ENCODE measurements at places on chromosomes 5 and 9.

DNA sequence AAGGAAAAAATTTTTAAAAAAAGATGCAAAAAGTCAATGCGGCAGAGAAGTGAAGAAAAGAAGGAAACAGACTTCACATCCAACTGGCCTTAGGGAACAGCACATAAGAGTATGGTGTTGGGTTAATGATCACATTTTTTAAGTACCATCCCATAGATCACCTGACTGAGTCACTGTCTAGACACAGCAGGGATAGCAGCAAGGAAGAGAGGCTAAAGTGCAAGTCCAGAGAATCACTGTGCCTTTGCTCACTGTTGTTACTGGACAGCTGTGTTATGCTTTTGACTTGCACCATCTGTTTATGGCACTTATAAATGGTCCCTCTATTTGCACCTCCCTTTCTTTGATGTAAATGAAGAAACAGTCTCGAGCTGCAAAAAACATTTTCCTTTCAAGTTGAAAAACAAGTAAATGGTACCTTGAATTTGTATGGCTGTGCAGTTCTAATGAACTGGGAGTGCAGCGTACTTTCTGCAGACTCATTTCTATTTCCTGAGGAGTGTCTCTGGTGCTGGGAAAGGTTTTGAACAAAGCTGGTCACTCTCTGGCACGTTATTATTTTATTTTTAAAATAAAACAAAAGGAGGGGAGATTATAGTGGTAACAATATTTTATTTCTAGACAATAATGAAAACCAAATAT, 84.2 kb downstream of the TRPM6 start:
- DNase-seq, result no peak

- no peak for DNase-seq
Measured at GRCh38 chr5:132686193-132686592, 12.4 kb downstream of the IL4 start.

DNA sequence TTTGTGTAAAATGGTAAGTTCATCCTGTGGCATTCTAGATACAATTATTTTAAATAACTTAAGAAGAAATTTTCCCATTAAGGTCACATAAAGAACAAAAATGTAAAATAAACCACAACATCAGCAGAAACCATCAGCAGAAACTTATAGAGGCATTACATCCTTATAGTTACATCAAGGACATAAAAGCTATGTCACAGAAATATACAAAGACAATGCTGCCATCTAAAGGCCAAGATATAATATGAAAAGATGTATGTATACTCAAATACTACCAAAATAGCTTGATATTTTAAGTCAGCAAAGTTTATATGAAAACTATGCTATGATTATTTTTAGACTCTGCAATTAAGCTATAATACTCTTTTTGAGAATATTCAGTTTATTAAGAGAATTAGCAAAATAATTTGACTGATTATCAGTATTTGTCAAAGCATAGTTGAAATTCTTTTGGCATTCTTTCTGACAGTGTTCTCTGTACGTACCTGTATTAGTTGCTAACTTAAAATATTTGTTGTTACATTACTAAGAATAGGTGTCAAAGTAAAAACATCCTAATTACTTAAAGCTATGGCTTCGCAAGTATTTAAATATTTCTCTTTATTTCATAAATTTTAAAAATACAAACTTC, 36.2 kb downstream of the FBXL17 start:
- no peak for DNase-seq

- DNase-seq, result peak; percentile 0
Measured at GRCh38 chr9:93665128-93665636, 88.8 kb downstream of the PHF2 start.

DNA sequence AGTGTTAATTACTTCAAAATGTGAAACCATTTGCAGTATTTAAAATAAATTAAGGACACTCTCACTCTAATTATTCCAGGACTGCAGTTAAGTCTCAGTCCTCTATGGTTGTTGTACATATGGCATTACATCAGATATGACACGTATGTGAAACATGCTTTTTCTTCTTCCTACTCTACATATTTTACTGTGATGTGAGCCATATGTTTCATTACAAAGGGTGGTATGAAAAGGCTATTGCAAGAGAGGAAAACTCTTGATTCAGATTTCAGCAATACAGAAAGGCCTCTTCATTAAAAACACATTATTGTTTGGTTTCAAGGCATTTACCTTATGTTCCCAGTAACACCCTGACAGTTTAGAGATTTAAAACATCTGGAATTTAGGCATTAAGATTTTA, 964.5 kb upstream of the DMAC1 start:
- no peak for DNase-seq

GRCh38 chr9:117672369-117672768, 31.8 kb upstream of the TLR4 start:
- no peak for DNase-seq

DNA sequence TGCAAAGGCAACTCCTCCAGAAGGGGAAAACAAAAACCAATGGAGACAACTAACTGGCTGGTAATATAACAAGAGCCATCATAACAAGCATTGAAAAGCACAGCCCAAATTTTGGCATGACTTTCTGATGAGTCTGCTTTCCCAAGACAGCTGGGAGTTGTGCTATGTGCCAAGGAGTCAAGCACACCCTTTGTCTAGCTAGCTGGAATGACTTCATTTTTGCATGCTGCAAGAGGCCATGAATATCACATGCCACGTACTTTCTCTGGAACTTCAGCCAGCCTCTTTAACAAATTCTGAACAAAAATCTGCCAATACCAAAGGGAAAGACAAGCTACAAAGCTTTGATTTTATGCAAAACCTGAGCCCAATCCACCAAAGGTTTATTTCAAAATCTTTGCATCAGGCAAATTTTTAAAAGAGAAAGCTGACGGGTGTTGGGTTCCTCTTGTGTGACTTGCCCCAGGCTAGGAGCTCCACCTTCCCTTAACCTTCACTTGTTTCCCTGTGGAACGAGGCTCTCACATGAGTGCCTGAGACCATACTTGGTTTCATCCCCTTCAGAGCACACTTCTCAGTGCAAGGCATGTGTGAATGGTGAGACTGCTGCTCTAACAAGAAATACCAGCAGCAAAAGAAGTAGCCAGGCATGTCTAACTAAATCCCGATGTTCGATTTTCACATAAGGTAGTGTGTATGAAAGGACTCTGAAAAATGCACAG, 47.3 kb downstream of the S1PR3 start:
- DNase-seq, result no peak

DNA sequence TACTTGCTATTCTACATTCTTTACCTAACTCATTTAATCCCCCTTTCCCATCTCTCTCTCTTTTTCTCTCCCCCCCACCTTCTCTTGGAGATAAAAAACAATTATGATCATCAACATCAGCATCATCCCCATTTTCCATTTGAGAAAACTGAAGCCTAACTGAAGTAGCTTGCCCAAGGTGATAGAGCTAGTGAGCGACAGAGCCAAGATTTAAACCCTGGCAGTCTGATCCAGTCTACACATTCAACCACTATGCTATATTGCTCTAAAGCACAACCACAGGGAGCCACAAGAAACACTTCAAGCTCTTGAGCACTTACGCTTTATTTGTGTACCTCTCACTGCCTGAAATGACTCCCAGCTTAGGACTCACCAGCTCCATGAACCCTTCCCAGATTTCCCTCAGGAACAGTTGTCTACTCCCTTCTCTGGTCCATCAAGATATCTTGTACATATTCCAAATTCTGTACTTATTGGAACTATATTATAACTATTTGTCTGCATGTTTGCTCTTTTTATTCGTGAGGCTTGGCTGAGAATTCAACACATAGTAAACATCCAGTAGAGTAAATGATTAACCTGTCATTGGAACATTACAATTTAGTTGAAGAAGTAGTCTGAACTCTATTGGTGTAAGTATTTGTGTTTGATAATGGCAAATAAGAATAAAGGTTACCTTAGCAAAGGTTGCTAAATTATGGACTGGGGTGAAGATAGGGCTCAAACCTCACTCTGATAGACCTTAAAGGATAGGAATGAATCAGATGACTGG, 164.8 kb downstream of the EFNA5 start:
- DNase-seq, result no peak

DNA sequence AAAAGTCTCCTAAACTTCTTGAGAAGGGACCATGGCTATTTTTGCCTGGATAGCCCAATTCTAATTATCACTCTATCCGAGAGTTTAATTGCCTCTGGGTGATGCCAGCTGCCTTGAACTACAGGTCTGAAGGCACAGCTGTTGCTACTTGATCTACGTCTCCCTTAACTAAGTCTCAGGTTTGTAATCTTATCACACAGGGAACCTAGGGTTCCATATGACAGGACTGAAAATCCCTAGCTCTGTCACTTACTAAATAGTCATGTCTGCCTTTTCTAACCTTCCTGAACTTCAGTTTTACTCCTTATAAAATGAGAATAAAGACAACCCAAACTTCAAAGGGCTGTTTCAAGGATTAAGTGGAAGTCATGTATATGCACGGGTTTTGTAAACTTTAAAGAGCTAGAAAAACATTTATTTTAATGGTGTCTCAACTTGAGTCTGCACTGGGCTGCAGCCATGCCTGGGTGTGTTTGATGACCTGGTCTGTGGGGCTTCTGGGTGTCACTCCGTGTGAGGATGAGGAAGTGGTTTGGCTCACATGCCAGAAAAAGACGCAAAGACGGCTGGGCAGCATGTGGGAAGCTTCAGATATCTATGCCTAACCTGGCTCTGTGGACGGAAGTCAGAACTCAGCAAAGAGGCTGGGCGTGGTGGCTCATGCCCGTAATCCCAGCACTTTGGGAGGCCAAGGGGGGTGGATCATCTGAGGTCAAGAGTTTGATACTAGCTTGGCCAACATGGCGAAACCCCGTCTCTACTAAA, 129.3 kb upstream of the SLC44A1 start:
- peak; percentile 54 for DNase-seq

DNA sequence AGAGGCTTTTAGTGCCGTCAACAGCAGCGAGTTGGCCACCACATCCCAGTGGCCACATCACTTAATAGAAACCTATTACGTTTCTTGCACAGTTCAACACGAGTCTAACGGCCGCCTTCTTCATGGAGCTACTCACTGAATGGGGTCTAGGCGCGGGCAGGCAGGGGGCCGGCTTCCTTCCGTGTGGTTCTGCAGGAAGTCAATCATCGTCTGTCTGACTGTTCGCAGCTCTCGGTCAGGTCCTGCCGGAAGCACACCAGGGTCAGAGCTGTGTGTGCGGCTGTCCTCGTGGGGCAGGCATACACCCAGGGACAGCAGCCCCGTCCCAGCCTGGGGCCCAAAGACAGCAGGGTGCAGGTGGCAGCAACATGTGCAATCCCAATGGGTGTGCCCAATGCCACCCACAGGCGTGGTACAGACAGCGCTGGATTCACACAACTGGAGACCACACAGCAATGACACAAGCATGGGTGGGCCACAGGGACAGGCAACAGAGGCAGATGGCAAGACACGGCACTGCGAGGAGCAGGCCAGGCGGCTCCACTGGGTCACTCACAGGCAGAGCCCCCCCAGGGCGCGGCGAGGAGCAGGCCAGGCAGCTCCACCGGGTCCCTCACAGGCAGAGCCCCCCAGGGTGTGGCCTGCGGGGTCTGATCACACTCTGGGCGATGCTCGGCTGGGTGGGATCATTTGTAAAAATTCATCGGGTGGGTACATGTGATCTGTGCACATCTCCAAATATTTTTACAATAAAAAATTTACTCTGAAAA, 19.1 kb upstream of the LHX3 start:
- no peak for DNase-seq

- no peak for DNase-seq
Measured at GRCh38 chr5:104267320-104268015, 704.9 kb upstream of the NUDT12 start.

DNA sequence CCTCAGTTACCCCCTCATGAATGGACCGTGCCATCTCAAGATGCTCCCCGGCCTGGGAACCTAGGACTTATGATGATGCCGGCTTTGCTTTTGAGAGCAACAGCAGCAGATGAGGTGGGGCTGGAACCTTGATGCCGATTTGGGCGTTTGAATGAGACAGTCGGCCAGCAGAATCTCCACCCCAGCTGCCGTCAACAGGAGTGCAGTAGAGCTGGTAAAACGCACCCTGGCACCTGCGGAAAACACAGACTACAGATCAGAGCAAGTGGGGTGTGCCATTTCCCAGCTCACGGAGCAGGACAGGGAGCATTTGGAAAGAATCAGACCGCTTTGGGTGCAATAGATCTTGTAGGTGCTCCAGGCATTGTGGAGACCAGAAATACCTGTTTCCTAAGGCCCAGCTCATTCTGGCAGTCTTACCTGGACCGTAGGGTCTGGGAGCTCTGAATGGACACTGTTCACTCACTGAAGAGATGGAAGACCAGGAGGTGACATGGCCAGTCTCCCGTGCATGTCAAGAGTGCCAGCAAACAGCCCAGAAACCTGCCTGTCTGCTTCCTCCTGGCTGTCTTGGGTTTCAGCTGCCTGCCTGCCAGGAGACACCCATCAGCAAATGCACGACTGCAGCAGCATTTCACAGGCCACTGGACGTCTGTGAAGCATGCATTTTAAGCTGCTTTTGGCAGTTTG, 317.7 kb upstream of the IRX4 start:
- no peak for DNase-seq

GRCh38 chr9:111381006-111381405, 51.0 kb upstream of the OR2K2 start:
- DNase-seq, result no peak

DNA sequence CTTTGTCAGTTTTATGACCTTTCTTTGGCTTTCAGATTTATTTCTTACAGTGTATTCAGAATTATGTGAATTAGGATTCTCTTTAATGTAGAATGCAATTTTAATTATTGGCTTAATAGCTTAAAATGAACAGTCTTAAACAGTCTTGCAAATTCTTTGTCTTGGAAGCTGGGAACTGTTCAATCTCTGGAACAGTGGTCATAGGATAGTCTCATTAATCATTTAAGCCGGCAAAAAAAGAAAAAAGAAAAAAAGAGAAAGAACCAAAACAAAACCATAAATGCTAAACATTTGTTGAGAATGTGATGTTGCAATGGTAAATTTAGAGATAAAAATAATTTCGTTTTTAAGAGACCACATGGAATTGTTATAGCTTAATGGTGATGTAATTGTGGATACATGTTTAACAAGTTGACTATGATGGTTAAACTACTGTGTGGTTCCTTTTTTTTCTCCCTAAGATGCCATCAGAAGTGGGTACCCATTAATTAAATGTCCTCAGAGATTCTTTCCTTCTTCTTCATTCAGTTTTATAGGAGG, 61.6 kb downstream of the NNT start:
- no peak for DNase-seq

DNA sequence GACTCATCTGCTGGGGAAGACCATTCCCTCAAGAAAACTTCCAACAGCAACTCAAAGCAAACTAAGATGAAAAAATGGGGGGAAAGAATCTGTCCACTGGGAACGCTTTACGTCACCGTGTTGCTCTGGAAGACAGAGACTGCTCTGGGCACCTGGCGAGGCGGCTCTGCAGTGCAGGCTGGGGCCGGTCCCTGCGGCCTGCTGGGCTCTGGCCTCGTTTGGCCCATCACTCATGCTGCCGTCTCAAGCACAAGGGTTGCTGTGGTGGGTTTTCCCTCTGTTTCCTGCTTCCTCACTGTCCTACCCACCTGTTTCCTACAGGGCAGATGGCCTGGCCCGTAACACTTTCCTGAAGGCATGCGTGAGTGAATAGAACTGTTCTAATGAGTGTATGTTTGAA, 92.9 kb upstream of the OTULINL start:
- no peak for DNase-seq

- peak; percentile 94 for DNase-seq
Measured at GRCh38 chr5:90409318-90410177, at the start of gene CETN3. Gene CETN3 (minus strand): TSS chr5:90409756. CDS start chr5:90409661, 95 bp downstream.

- DNase-seq, result no peak
Measured at GRCh38 chr9:5563417-5563815, 53.1 kb downstream of the PDCD1LG2 start.

GRCh38 chr5:179919487-179920060, 11.9 kb upstream of the TBC1D9B start:
- no peak for DNase-seq
